ENCODE measurements at places on chromosomes 3 and 15.

DNA sequence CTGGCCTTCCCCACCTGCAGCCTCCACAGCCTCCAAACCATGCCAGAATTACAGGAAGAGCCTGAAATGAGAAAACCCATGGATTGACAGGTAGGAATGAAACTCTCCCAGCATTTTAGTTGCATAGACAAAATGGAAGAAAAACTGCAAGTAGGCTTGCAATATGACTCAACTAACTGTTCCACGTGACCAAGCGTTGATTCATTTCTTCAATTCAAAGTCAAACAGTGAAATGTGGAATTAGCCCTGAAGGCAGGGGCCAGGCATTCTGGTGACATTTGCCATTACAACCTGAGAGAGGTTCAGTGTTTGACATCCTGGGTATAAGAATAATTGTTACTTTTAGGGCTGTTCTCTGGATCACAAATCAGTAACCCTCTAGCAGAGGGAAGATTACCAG is 676.5 kb upstream of the CFAP20DC start:
- DNase-seq, result peak; percentile 10

DNA sequence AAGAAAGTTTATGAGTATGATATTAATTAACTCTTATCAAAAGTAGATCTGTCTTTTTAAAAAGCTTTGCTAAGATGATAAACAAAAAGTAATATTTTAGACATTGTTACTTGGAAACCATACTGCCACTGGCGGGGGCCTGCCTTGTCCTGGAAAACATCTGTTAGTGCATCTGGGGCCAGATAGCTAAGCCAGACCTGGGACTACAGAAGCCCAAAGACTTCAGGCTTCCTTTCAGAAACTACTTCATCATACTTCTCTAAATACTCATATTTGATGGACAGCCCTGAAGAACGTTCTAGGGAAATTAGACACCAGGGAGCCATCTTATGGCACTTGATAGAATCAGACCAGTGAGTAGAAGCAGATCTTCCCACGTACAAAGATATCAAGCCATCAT is 795.4 kb upstream of the SEMA6D start:
- DNase-seq, result no peak

DNA sequence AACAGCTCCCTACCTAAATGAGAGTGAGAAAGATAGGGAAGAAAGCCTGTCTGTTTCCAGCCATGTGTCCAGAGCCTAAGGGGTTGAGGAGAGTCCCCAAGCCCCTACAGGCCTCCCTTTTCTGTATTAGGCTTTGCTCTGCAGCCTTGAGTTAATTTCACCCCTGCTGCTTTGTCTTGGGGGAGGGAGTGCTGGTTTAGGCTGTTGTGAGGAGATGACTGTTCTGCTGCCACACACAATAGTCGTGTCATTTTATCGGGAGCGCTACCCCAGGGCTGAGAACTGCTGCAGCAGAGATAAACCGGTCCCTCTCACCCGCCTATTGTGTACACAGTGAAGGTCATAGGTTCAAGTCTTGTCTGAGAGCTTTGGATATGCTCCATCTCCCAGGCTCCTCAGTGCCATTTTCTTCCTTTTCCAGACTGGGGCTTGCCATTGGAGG is 1.4 kb downstream of the ZNF609 start:
- DNase-seq, result no peak

- DNase-seq, result peak; percentile 47
These were observed 12.9 kb downstream of the OCA2 start for GRCh38 chr15:28086175-28086703.

GRCh38 chr15:27123808-27124207 is 152.8 kb downstream of the GABRG3 start:
- no peak for DNase-seq

GRCh38 chr15:35436422-35436821 is 109.5 kb downstream of the DPH6 start:
- DNase-seq, result no peak

- DNase-seq, result no peak
These were observed 89.6 kb upstream of the TBC1D5 start for GRCh38 chr3:17832016-17832415.

DNA sequence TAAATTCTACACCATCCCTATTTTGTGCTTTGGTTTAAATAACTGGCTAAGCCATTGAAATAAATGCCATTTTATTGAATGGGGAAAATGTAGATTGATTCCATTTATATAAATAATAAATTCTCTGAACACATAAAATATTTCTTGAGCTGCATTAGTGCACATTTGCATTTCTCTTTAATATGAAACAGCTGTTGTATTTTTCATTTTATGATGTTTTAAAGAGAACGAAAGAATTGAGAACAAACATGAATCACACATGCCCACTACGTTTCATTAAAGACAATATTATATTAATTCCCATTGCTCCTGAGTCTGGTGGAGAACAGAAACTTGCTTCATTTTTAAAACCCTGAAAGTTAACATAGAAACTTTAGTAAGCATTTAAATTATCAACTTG is 235.7 kb upstream of the CFAP20DC start:
- DNase-seq, result no peak
